NCI-H1105 (cell line): ENCODE measurements at places on chromosomes 16 and 17.

DNA sequence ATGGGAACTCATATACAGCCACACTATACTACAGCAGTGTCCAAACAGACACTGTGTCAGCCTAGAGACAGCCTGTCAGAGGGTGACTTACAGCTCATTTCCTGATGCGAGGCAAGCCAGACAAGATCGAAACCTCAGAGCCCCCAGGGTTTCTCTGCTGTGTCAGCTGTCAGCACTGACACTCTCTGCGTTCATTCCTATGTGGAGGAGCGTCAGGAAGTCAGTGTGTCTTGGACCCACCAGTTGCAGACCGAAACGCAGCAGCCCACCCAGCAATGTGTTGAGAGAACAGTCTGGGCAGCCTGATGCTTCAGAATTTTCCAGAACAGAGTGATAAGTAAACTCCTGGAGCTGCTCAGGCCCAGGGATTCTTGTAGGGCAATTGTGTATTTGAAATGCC is 20.6 kb upstream of the MAPT start:
- DNase-seq = no peak

GRCh38 chr16:89557690-89558490 is 2.6 kb upstream of the RPL13 start:
- no peak for DNase-seq

GRCh38 chr16:2840914-2841313 is 10.8 kb downstream of the ZG16B start:
- no peak for DNase-seq

- DNase-seq = no peak
These were observed 53.7 kb upstream of the WSB1 start for GRCh38 chr17:27240086-27240801.

- peak; percentile 41 for DNase-seq
These were observed at the start of gene MT1F for GRCh38 chr16:56657555-56658326. Gene MT1F, plus strand, starts transcription at chr16:56657959. Its CDS starts 100 bp downstream, at chr16:56658059.

GRCh38 chr16:50365791-50366575 is 2.8 kb downstream of the BRD7 start:
- DNase-seq = no peak

DNA sequence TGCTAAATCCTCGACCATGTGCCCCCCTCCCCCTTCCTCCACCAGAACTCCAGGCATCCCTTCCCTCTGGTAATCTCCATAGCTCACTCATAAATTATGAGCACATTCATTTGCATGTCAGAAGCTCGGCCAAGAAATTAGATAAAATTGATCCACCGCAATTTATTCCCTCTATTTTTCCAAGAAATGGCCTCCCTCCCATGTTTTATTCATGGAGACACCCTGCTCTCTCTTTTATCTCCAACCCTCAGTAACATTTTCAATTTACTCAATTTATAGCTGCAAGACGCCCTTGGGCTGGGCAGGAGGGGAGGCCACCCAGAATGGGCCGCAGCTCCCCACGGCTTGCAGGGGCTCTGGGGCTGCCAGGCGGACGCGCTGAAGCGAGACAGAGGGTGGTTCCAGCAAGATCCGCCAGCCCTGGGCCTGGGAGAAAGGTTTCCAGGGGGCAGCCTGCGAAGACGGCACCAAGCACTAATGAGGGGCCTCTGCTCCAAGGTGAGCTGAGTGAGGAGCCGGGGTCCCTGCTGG is 54.7 kb upstream of the ZNF423 start:
- DNase-seq = no peak

DNA sequence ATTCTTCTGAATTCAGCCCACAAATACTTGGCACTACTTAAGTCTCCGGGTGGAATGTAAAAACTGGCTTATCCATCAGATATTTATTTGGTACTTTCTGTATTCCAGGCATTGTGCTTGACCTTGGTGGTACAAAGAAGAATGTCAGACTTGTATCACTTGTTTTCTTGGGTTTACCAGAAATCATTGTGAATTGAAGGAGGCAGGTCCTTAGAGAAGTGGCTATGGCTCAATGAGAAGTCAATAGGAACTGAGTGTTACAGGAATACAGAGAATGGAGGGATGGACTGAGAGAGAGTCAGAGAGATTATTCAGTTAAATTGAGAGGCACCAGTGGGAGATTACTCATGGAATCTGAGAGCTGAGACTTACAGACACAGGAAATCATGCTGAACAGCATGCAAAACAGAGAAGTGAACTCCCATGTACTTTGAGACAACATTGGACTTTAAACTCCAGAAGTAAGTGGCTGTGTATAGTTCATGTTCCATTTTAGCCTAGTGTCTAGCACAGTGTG is 704.1 kb downstream of the CDH11 start:
- DNase-seq = no peak

- DNase-seq = no peak
These were observed 172.0 kb downstream of the CDK5R1 start for GRCh38 chr17:32658470-32659418.

GRCh38 chr17:67624886-67625656 is 92.7 kb upstream of the NOL11 start:
- DNase-seq = no peak

DNA sequence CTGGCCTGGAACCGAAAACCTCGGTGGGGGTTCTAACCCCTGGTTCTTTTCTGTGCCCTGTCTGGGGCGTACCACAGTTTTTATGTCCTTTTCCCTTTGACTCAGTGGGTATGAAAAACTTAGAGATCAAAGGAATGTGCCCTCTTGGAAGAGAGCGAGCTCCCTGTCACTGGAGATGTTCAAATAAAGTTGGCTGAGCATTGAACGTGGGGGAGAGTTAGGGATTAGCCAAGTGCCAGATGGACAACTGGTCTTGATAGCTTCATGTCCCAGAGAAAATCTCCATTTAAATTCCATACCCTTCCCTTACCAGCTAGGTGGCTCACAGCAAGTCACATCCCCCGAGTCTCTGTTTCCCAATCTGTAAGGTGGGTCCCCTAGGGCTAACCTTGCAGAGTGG is 9.5 kb downstream of the ADGRG1 start:
- DNase-seq = no peak

- no peak for DNase-seq
These were observed 13.9 kb upstream of the NCBP3 start for GRCh38 chr17:3859940-3860339.

DNA sequence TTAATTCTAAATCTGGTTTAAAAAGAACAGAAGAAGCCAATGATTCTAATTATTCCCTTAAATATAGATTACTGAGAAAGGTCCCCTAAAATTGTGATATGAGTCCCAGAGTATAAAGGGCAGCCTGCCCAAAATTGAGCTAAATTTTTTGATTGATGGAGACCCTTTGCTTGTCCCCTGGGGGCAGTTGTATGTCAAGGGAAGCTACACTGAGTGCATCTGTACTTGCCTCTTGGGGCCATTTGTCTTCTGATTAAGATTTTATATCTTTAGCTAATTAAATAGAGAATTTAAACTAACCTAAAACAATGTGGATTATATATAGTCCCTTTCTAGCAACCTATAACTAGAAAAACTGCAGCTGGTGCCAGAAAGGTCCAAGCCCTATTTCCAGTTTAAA is 12.6 kb downstream of the BLMH start:
- DNase-seq = no peak

DNA sequence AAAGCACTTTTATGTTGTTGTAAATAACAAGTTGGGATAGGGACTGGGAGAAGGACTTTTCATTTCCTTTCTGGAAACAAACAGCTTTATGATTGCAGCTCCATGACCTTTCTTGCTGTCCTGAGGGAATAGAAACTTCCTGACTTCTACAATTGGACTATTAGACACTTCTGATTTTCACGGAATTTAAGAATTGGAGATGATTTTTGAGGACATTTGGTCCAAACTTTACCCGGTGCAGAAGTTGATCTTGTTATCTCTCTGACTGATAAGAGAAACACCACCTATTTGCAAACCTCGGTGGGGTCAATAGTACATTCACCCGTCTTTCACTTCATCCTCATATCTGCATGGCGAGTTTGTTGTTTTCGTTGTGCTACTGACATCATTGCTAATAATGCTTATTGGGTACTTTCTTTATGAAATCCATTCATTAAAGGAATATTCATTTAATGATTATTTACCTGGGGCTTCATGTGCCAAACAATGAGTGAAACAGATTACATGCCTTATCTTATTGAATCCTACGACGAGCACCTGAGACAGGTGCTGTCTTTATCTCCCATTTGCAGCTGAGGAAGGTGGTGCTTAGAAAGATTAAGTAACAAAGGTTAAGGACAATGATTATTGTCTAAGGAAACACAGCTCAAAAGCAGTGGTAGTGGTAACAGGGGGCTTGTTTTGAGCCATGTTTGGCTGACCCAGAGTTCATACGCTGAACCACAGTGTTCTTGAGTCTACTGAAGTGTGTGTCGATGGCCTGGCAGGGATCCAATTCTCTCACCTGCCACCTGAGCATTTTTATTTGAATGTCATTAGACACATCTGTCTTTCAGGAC is 176.9 kb upstream of the FAM20A start:
- DNase-seq = peak; percentile 77

DNA sequence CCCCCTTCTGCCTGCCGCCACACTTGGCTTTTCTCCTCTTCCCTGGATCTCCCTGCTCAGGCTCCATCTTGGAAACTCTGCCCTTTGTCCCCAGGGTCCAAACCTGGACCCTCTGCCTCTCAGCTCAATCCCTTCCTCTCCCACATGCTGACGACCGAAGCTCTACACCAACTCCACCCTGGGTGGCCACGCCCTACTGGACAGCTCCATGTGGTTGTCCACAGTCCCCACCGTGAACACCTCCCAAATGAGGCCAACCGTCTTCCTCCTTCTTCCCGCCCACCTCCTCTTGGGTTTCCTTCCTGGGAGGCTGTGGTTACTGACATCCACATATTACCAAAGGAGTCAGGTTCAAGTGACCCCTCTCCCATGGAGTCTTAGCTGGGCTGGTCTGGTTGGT is 22.6 kb upstream of the MLKL start:
- DNase-seq = no peak

DNA sequence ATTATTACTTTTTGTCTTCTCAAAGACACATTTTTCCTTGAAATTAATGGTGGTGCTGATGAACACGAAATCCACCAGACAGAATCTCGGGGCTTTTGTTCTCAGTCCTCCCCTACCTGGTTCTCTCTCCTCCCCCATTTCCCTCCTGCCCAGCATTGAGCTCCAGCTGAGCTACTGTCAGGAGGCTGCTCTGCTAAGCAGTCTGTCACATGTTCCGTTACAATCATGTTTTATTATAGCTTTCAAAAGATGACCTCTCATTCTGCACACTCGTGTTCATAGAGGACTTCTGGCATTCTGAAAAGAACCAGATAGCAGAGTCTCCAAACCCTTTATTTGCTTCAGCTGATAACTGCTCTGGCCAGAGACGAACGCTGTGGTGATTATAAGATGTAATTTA is 732.5 kb upstream of the RBFOX1 start:
- DNase-seq = no peak

DNA sequence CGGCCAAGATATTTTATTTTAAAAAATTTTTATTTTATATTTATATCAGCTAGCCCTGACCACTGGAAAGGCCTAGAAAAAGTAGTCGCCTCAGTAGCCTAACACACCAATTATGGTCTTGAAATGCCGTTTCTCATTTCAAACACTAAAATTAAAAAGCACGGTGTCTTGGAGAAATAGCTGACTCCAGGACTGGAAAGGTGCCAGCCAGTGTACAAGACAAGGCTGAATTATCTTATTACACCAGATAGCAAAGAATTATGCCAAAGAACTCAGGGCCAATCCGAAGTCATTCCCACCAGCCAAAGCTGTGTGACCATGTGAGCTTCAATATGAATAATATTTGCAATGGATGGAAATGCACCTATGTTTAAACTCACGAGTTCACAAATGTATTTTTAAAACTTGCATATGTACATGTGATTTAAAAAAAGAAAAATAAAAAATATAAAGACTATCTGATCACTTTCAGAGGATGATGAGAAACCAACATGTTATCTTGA is 19.9 kb upstream of the ATP2C2 start:
- no peak for DNase-seq

- no peak for DNase-seq
These were observed 523 bp downstream of the KCTD2 start for GRCh38 chr17:75047398-75048098.

- no peak for DNase-seq
These were observed 121.5 kb downstream of the CDK5R1 start for GRCh38 chr17:32608267-32608666.

DNA sequence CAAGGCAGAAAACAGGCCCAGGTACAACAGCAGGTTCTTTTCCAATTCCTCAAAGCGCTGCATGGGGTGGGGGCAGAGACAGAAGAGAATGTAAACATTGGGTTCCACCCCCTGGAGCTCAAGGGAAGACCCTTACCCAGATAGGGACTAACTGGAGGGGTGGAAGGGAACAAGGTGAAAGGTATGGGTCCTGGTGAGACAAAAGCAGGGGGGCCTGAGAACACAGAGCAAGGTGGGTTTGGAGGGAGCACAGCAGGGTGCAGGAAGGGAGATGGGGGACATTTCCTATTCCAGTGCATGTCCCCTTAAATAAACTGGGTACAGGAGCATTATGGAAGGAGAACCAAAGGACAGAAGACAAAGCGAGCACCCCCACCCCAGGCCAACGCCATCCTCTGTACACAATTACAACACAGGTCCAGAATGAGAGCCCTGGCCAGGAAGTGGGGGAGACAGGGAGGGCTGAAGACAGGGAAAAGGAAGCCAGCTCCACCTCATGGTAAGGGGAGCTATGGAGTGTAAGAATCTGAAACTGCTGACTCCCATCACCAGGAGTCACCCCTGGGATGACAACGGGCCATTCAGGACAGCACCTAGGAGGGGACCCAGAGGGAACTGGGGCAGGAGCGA is 2.1 kb upstream of the CD2BP2 start:
- no peak for DNase-seq

DNA sequence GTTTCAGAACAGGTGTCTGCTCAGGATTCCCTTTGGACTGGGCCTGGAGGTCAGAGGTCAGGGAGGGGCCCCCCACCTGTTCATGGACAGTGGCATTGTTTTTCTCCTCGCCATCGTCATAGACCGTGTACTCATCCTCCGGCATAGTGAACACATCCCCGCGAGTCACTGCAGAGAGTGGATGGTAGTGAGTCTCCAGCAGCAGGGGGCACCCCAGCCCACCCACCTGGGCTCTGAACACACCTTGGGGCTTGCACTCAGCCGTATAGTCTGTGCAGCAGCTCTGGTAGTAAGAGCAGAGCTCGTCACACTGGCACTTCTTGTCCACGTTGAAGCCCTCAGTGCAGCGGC is 448 bp downstream of the VTN start:
- no peak for DNase-seq

DNA sequence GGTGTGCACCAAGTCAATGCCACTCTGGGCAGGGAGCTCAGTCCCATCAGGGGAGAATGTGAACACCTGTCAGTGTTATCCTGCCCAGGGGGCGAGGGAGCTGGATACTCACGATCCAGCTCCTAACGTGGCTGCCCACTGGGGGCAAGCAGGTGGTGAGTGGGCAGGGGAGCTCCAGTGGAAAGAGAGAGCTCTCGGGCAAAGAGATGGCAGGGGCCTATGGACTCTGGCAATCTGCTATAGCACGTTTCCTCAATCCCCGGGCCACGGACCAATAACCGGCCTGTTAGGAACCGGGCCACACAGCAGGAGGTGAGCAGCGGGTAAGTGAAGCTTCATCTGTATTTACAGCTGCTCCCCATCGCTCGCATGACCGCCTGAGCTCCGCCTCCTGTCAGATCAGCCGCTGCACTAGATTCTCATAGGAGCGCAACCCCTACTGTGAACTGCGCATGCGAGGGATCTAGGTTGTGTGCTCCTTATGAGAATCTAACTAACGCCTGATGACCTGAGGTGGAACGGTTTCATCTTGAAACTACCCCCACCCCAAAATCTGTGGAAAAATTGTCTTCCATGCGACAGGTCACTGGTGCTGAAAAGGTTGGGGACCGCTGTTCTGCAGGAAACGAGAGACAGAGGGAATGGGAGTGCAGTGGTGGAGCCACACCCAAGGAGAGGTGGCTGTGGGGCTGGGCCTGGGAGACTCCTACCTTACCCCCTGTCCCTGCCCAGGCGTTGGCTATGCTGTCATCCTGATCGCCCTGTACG is 15.6 kb downstream of the SLC6A2 start:
- DNase-seq = no peak
